CD4-positive, alpha-beta T cell treated with Interleukin-1 beta for 1 hour (primary cell): ENCODE measurements at places on chromosomes 12 and 14.

DNA sequence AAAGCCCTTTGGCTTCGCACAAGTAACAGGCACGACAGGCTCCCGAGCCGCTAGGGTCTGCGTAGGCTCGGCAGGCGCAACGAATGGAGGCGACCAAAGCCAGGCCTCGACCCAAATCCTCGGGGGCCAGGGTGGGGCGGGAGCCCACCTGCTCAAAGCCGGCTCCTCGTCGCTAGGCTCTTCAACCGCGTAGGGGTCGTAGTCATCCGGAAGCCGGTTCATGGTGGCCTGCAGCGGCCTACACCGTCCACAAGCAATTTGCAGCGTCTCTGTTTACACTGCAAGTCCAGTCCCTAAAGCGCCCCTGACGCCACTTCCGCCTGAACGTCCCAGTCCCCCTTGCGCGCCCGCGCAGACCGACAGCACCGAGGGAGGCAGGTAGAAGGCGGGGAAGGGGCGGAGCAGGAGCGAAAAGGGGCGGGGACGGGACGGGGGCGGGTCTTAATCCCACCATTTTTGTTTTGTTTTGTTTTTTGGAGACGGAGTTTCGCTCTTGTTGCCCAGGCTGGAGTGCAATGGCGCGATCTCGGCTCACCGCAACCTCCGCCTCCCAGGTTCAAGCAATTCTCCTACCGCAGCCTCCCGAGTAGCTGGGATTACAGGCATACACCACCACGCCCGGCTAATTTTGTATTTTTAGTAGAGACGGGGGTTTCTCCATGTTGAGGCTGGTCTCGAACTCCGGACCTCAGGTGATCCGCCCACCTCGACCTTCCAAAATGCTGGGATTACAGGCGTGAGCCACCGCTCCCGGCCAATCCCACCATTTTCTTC, at the start of gene EAPP:
TSS of gene EAPP (minus strand) at position 295 of the 774 bp plus-strand sequence. CDS start at position 222, 73 bp downstream.
- peak; percentile 97 for DNase-seq

DNA sequence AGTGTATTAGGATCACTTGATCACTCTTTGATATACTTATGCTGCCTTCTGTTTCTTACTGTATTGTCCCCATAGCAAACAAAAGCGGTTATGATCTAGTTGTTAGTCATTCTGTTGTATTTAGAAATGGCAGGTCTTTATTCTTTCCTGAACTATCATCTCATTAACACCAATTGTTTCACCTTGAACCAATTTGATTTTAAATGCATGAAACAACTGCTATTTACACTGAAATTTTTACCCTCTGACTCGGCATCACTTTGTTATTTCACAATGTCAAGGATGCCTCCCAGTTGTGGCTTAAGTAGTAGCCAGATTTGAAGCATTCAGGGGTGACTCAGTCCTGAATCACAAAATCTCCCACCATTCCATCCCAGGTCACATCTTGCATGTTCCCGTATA, 303.5 kb downstream of the EGLN3 start:
- DNase-seq: no peak

- no peak for DNase-seq
Measured at GRCh38 chr12:19533567-19533966, 94.3 kb downstream of the AEBP2 start.

- no peak for DNase-seq
Measured at GRCh38 chr12:104275689-104276088, 27.9 kb upstream of the EID3 start.

GRCh38 chr14:90355540-90356518, 24.1 kb upstream of the NRDE2 start:
- DNase-seq: no peak

DNA sequence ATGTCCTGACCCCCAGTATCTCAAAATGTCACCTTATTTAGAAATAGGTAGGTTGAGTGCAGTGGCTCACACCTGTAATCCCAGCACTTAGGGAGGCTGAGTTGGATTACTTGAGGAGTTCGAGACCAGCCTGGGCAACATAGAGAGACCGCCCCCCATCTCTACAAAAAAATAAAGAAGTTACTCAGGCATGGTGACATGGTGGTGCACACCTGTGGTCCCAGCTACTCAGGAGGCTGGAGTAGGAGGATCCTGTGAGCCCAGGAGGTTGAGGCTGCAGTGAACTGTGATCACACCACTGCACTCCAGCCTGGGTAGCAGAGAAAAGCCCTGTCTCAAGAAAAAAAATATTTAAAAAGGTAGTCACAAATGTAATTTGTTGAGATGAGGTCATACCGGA, 27.9 kb upstream of the RBM19 start:
- no peak for DNase-seq

DNA sequence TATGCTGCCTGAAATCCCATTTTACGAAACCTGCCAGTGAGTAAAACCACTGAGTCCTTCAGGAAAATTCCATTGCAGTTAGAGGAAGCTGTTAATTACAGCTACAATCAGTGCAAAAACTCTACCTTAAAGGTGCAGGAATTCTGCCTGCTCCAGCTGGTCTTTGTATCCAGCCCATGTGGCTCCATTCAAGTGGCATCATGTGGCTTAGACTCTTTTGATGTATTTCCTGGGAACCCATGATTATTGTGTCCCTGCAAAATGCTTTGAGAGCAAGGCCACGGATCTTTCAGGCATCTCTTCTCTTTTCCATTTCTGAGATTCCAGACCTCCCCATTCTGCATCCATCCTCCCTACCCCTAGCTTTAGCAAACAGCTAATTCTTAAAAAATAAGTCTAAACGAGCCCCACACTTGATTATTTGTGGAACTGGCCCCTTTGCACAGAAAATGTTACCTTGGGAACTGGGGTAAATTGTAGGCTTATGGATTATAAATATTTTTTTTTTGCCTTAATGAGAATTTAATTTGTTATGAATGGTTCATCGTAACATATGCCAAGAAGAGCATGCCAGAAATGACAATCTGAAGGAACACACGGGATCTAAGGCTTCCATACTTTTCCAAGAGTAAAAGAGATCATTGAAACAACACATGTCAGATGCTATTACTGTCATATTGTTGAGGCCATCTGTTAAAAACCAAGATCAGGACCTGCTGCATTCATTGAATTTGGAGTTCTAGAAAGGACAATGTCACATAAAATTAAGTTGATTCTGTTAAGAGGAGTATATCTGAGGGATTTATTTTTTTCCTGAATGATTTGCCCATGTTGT, 144.6 kb downstream of the TPH2 start:
- DNase-seq: no peak

- DNase-seq: no peak
Measured at GRCh38 chr12:115354007-115354890, 670.3 kb upstream of the TBX3 start.

GRCh38 chr12:127964717-127965116, 302.3 kb upstream of the TMEM132C start:
- DNase-seq: no peak

DNA sequence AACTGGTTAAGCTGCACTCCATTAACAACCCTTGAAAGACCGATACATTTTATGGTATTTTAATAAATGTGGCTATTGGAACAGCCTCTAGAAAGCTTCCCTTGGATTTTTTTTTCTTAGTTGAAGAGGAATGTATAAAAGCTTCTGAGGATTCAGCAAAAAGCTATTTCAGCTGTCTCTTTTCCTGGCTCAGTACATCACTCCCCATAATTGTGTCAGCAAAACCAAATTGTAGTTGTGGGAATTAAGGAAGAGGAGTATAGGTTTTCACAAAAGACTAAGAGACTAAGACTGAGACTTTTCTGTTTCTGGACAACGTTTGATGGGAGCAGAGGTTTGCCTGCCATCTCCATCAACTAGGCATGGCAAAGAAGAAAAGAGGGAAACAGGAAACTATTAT, 106.5 kb downstream of the C12orf50 start:
- no peak for DNase-seq

DNA sequence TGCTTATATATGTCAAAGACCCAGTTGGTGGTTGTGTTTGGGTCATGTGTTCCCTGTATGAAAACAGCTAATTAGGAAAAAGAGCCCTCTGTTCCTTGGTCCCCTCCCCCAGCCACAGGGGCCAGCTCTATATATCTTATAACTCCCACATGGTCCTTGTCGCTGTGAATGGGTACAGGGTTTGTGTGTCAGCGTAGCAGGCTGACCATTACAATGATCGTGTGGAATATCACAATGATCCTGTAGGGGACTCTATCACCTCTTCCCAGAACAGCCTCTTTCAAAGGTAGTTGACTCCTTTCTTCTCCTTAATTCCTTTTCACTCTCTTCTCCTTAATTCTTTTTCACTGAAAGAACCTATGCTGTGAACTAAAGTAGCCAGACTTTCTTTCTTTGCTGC, 51.6 kb upstream of the RIC8B start:
- DNase-seq: no peak

GRCh38 chr12:109893261-109893995, 6.6 kb upstream of the TCHP start:
- DNase-seq: no peak

DNA sequence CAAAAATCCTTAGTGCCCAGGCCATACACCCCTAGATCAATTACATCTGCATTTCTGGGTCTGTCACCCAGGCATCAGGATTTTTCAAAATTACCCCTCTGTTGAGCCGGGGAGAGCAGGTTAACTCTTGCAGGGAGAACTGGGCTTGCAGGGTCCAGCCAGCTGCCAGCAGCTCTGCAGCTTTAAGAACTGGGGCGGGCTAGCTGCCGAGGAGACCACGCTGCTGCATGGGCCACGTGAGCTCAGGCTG, at the start of gene DGLUCY:
TSS of gene DGLUCY (plus strand) at position 245 of the 250 bp plus-strand sequence. CDS start 46,222 bp downstream, outside the sequence.
- DNase-seq: no peak

DNA sequence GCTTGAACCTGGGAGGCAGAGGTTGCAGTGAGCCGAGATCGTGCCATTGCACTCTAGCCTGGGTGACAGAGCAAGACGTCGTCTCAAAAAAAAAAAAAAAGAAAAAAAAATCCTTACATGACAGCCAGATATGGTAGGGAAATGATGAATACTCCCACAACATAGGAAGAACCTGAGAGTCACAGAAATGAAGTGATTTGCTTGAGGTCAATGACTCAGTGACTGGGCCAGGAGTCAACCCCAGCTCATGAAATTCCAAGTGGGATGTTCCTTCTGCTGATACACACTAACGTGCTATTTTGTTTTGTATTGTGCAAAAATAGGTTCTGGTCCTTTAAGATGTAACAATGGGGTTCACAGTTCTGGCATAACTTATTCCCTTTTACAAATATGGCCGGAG, 9.0 kb downstream of the RHOF start:
- no peak for DNase-seq

DNA sequence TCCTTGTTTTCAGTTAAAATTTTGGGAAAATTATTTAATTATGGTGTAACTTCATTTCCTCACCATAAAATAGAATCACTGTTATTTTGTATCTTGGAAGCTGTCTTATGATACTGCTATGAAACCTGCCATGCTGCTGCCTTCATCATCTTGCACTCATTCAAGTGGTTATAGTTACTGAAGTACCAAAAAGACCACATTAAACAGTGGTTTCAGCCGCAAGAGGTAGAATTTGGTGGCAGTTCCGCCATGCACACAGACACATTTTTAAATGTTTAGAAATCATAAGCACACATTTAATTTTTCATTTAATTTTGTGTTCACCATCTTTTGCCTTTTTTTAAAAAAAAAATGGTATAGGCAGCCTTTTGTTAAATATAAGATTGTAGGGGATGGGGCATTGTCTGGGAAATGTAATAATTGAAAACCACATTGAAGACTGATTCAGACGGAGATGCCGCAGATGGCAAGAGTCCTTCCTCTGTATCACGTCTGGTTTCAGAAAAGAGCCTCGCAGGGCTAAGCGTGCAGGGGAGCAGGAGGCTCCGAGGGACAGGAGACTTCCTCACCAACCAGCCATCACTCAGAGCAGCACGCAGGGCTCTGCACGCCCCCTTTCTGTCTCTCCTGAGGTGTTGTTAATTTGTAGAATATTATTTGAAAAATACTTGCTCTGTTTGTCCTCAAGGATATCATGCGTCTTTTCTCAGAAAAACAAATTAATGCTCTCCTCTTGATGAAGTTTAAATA, 115.2 kb upstream of the PELI2 start:
- peak; percentile 50 for DNase-seq

DNA sequence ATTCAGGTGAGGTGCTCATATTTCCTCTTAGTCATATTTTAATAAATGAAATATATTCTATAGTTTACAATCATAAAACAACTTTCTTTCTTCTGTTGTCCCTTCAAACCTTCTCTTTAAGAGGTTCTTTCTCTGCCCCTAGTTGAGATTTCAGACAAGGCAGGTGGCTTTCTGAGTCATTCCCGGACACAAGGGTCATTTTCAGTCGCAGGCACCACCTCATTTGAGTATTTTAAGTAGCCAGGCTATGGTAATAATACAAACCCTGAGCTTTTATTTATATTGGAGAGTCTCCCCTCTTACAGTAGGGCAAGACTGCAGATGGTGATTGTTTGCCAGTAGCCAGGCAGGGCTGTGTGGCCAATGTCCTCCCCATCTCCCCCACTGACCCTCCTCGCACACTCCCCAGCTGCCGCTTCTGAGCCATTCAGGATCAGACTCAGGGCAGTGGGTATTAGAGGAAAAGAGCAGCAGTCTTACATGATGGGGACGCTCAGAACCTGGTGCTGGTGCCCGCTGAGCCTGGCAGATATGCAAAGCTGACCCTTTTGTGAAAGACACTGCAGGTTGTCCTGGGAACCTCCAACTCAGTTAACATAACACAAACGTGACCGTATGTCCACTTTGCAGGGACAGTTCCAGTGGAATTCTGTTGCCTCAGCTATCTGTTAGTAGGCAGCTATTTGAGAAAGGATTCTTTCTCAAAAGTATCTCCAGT, 101.1 kb upstream of the BCL2L14 start:
- no peak for DNase-seq

GRCh38 chr14:58571769-58572472, 65.8 kb upstream of the DACT1 start:
- no peak for DNase-seq

- no peak for DNase-seq
Measured at GRCh38 chr12:111006621-111007020, 86.2 kb upstream of the MYL2 start.

DNA sequence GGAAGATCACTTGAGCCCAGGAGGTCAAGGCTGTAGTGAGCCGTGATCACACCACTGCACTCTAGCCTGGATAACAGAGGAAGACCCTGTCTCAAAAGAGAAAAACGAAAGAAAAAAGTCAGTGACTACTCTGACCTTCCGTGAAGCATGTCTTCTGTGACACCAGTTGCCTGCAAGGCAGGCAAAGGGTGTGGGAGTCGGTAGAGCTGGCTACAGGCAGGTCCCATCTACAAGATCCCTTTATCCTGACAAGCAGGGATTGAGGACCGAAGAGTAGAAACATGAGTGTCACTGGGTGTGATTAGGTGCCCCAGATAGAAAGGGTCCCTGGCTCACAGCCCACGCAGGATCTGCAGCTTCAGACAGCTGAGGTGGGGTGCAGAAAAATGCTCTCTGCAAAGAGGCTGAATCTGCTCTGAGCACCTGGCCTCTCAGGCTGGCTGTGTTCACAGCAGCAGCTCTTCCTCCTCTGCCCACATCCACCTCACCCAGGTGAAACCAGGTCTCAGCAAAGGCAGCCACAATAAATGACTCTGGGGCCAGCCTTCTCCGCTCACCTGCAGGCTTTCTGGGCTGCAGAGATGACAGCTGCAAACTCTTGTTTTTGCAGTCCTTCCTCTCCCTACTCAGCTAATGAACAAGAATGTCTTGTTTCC, 28.6 kb upstream of the HSP90B1 start:
- DNase-seq: peak; percentile 53

GRCh38 chr12:47366157-47366556, 286.4 kb upstream of the AMIGO2 start:
- no peak for DNase-seq
